ENCODE measurements at places on chromosomes 5 and 9.

DNA sequence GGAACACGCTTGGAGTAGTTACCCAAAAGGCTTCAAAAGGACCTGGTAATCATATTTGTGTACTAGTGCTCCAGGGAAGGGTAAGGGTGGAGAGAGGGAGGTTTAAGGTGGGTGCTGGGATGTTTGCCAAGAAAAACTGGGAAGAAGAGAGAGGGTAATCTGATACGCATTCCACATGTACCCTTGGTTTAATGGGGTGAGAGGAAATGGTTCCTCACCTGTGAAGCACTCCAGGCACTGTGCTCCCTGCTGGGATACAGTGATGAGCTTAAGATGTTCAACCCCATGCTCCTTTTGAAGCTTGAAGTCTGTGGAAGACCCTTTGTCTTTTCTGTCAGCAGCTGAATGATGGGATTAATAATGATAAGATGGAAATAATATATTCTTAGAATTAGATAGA is 98.4 kb downstream of the COX7C start:
- no peak for DNase-seq

DNA sequence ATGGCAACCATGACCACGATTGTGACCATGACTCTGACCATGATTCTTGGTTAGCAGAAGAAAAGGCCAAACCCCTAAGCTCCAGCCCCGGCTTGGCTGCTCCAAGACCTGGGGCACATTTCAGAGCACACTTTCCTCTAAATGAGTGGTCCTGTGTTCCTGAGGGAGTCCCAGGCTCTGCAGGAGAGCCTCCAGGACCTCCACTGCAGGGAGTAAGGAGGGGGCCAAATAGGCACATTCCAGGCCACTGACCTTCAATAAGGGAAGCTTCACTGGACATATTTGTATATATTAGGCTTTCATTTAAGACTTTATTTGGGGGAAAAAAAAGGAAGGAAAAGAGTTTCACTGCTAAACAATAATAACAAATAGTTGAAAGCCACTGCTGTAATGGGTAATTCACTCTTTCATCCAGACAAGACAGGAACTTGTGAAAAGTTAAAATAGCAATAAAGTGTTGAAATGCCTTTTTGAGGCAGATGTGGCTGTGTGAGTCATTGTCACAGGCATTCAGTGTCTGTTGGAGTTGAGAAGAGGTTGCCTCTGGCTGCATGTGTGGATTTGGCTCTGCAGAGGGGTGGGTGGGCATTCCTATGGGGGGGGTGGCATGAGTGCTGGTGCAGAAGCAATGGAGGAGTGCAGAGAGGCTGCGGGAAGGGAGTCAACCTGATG is 63.9 kb upstream of the TGFBR1 start:
- DNase-seq = no peak

GRCh38 chr5:56814361-56814962 is 887 bp upstream of the MAP3K1 start:
- peak; percentile 59 for DNase-seq

- no peak for DNase-seq
Measured at GRCh38 chr9:71955300-71955915, 44.0 kb downstream of the C9orf85 start.

GRCh38 chr5:11595045-11595444 is 309.2 kb downstream of the CTNND2 start:
- DNase-seq = no peak

Data from Right ventricle myocardium superior (tissue), 1 donor.